ENCODE measurements at places on chromosomes 4 and X.

GRCh38 chr4:124000233-124000632, 603.6 kb downstream of the SPRY1 start:
- DNase-seq: no peak

DNA sequence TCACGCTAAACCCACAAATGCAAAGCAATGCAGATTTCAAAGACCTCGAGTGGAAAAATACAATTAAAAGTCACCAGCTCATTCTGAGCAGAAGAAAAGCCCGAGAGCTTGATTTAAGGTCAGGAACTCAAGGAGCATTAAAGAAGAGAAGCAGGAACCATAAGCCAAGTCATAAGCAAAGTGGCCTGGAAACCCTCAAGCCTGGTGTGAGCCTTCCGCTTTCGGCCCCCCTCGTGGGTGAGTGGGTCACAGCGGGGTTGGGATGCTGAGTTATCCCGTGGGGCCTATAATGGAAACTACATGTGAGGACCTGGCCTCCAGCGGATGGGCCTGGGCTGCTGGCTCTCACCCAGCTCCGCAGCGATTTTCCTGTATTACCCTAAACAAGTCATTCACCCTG, 504.3 kb downstream of the RAB28 start:
- no peak for DNase-seq

DNA sequence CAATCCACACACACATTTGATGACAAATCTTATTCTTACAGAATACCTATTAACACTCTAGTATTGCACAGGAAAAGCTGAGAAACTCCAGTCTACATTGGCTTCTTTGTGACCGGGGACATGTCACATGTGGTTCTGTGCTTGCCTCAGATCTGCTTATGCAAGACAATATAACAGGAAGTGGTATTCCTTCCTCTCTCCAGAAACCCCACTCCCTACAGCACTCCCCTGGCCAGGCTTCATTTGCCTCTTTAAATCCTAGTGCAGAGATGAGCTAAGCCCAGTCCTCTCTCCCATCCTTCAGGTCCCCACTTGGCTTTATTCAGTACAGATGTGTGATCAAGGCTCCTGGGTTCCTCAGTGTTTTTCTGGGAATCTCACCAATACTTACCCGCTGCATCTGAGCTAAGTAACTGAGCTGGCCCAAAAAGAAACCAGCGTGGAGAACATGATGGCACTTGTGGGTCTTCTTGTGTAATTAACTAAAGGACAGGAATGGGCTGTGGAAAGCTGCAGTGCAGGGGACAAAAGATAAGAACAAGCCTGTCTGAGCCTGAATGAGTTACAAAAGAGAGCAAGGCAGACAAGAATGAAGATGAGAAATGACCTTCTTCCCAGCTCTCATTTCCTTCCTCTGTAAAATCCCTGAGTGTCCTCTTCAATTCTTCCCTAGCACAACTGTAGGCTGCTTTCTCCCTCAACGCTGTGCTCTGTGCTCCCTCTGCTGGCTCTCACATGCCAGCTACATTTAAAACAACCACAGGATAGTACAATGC, 105.6 kb downstream of the HNRNPD start:
- DNase-seq: peak; percentile 14

DNA sequence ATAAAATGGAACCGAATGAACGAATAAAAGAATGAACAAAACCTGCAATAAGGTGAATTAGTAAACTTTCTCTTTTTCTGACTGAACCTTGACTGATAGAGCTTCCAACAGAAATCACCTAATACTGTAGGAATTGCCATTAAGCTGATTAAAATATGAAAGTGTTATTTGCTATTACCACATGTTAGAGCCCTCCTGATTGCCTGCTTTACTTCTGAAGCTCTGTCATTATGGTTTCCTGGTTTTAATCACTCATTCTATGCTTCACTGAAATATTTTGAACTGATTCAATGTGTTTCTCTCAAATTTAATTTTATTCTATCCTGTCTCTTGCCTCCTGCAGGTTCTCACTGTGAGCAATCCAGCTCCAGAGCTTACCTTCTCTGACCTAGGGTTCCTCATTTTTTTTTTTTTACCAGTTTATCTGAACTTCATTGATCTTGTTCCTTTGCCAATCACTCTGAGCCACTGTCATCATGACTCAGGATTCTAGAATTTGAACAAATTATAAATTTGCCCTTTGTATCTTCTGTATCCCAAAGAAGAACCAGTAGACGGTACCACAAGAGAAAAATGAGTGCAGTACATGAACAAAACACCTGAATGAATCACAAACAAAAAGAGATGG, 48.1 kb upstream of the UGT2B15 start:
- no peak for DNase-seq

GRCh38 chrX:3563451-3563850, 150.0 kb downstream of the PRKX start:
- DNase-seq: no peak

GRCh38 chr4:176734461-176734860, 58.3 kb downstream of the VEGFC start:
- DNase-seq: no peak

- no peak for DNase-seq
These were observed 20.8 kb downstream of the CLCN4 start for GRCh38 chrX:10177601-10178000.

GRCh38 chrX:116726806-116727205, 264.0 kb upstream of the CT83 start:
- no peak for DNase-seq

GRCh38 chr4:168931215-168931650, 78.8 kb downstream of the CBR4 start:
- DNase-seq: no peak

DNA sequence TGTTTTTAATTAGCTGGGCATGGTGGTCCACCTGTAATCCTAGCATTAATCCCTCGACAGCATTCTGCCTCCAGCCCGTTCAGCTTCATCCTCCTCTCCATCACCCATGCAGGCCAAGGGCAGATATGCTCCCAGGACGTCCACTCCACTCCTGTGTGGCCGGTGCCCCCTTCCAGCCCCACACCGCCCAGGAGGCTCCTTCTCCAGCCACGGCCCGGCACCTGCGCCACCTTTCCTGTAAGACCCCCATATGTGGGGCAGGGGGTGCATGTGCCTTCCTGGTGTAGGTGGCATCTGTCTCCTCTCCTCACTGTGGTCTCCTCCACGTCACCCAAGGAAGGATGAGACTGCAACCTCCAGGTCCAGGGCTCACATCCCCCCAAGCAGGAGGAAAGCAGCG, 57.0 kb upstream of the MXD4 start:
- DNase-seq: no peak

GRCh38 chr4:156665780-156666366, 305.7 kb downstream of the PDGFC start:
- DNase-seq: no peak

DNA sequence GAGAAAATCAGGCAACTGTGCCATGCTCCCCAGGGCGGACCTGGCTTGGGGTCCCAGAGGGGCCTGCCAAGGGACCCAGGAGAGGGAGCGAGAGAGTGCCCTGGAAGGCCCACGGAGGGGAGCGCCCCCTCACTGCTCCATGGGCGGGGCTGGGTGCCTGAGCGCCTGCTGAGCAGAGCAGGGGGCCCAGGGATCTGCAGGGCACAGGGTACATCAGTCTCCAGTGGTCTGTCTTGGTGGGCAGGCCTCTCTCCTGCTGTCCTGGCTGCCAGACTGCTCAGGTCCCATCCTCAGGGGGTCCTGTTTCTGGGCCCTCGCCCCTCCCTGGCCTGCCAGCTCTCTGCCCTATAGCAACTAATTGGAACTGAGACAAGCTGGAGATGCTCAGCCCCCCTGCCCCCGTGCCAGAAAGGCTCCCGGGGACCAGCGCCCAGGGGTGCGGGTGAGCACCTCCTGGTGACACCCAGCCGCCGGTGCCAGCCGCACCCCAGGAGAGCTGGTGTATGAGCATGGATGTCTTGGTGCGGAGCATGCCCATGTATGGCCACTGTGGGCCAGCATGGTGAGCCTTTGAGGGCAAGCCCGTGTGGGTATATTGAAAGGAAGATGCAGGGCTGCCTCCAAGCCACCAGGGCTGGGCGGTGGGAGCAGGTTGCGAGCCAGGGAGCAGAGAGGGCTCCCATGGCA, 1.3 kb downstream of the BGN start:
- no peak for DNase-seq

GRCh38 chr4:3759236-3759635, 6.9 kb upstream of the ADRA2C start:
- no peak for DNase-seq

- no peak for DNase-seq
These were observed 18.7 kb downstream of the APOO start for GRCh38 chrX:23888887-23889501.

- no peak for DNase-seq
These were observed 63.6 kb downstream of the TBL1X start for GRCh38 chrX:9528498-9528897.

GRCh38 chr4:8403976-8404375, 36.5 kb downstream of the ACOX3 start:
- DNase-seq: no peak

GRCh38 chr4:14716691-14717090, 285.6 kb upstream of the CPEB2 start:
- no peak for DNase-seq

GRCh38 chrX:54182194-54182863, 725 bp downstream of the FAM120C start:
- DNase-seq: no peak

- no peak for DNase-seq
These were observed 108.0 kb downstream of the LRBA start for GRCh38 chr4:150906987-150907633.

- DNase-seq: no peak
These were observed 51.3 kb upstream of the MAP3K15 start for GRCh38 chrX:19566359-19567222.

DNA sequence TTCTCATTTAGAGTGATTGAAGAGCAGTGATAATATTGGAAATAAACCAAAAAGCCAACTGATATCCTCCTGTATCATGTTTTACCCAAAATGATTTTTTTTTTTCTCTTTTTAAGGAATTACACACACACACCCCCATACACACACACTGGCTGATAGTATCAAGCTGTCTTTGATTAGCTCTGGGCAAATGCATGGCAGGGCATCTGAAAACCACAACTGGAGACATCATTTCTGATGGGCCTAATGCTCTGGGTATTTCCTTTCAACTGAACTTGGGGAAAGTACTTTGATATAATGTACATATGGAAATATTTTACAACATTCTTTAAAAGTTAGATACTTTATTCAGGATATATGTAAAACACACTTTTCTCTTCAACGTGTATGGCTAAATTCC, 14.2 kb upstream of the OSTC start:
- DNase-seq: no peak

DNA sequence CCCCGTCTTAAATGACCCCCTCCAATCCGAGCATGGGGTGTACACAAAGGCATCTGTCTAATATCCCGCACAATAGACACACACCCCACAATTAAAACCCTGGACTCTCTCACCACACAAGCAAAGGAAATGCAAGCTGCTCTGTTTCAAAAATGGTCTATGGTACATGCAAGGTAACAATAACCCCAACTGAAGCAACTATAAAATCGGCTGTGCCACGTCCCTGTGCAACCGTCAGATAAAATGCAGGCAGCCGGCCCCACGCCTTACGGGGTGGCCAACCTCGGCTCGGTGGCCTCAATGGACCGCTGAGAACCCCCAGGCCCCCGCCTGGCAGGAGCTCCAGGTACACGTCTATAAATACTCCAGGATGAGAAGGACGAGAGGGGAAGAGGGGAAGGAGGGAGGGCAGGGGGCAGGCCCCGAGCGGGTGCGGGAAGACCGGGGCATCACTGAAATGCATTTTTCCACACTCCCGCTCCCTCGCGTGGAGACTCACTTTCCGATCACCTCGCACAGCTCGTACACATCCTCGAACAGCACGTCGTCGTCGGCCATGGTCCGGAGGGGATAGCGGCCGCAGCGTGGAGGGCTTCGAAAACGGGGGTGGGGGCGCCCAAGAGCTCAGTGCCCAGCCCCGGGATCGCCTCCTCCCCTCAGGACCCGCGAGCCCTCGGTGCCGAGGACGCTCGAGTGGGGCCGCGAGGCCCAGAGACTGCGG, 763 bp downstream of the CASK start:
- DNase-seq: peak; percentile 53

DNA sequence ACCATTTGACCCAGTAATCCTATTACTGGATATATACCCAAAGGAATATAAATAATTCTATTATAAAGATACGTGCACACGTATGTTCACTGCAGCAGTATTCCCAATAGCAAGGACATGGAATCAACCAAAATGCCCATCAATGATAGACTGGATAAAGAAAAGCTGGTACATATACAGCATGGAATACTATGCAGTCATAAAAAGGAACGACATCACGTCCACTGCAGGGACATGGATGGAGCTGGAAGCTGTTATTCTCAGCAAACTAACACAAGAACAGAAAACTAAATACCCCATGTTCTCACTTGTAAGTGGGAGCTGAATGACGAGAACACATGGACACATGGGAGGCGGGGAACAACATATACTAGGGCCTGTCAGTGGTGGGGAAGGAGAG, 69.7 kb downstream of the PHF8 start:
- DNase-seq: no peak

GRCh38 chr4:20505927-20506326, 194.3 kb upstream of the PACRGL start:
- DNase-seq: no peak

DNA sequence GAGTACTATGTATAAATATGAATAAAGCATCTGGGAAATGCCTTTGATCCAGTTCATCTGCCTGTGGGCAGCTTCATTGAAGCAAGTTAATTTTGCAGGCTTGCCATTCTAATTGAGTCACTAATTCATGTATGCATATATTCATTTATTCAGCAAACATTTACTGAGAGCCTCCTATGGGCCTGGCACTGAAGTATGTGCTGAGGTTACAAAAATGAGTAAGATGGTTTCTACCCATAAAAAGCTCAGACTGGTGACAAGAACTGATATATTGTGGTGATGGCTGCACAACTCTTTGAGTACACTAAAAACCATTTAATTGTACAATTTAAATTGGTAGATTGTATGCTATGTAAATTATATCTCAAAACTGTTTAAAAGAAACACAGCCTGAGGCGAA, 1.1 kb upstream of the MRPL1 start:
- peak; percentile 7 for DNase-seq

DNA sequence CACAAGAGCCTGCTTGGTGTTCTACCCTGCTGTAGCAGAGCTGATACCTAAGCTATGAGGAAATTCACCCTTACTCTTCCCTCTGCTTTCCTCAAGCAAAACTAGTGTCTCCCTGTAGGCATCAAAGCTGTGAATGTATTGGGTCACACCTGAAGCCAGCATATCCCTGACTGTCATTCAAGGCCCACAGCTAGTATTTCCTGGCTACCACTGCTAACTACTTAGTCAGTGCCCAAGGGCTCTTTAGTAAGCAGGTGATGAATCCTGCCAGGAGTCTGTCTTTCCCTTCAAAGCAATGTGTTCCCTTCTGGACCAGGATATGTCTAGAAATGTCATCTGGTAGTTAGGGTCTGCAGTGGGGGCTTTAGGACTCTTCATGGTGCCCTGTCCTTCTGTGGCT, 125.7 kb downstream of the RPA4 start:
- no peak for DNase-seq

- no peak for DNase-seq
These were observed 135.5 kb downstream of the SOWAHB start for GRCh38 chr4:76762137-76763130.

- peak; percentile 33 for DNase-seq
These were observed 73.6 kb upstream of the DHX15 start for GRCh38 chr4:24657768-24658617.
